ENCODE measurements at places on chromosomes 7 and 10. TPM values are rescaled to one million over a fixed set of nuclear protein-coding genes. Genes with fewer than 3 reads are reported as not detected.

The SLC18A2 gene
- total RNA-seq: not detected

The ATP6V0A4 gene
- not detected for total RNA-seq

The TRIM4 gene
- 35.4 TPM for total RNA-seq

The SLC29A3 gene
- total RNA-seq: 2.3 TPM

The C10orf67 gene
- under 0.01 TPM for total RNA-seq

The ZNF365 gene
- total RNA-seq: 5.8 TPM

The ZNF248 gene
- total RNA-seq: 10.3 TPM

The THSD7A gene
- 0.83 TPM for total RNA-seq

The ANKRD2 gene
- 1.8 TPM for total RNA-seq

DNA sequence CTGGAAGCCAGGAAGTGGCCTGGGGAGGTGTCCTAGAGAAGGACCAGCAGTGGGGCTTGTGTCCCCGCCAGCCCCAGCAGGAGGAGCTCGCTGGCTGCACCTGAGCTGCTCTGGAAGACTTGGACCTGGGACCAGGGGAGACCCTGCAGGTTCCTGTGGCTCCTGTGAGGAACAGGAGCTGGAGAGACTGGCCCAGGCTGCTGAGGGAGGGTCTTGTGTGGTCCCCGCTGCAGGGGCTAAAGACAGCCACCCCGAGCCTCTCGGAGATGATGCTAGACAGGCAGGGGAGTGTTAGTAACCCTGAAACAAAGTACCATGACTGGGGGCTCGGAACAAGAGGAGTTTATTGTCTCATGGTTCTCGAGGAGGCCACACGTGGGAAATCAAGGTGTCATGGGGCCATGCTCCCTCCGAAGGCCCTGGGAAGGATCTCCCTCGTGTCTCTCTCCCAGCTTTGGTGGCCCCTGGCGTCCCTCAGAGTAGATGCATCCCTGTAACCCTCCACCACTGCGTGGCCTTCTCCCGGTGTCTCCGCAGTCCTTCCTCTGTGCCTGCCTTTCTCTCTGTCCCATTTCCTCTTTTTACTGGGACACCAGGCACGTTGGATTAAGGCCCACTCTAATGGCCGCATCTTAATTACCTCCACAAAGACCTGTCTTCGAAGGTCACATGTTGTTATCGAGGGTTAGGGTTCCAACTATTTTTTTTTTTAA, 348.4 kb downstream of the GLRX3 start:
- H3K36me3 ChIP-seq: no peaks in the 10 kb centered on the region
- no peak for DNase-seq
- no peaks in the 10 kb centered on the region for H3K4me1 ChIP-seq
- no peaks in the 10 kb centered on the region for H3K27me3 ChIP-seq

GRCh38 chr10:71727738-71728737, 8.5 kb upstream of the C10orf105 start:
- peaks cover 7% of the 10 kb centered on the region for H3K4me1 ChIP-seq
- H3K36me3 ChIP-seq: no peaks in the 10 kb centered on the region
- H3K4me3 ChIP-seq: no peak overlapping the region
- no peak overlapping the region for H3K27ac ChIP-seq

GRCh38 chr10:66025186-66025585, 900.6 kb upstream of the LRRTM3 start:
- no peaks in the 10 kb centered on the region for H3K27me3 ChIP-seq
- no peaks in the 10 kb centered on the region for H3K36me3 ChIP-seq
- no peak overlapping the region for H3K27ac ChIP-seq
- no peak for DNase-seq

GRCh38 chr7:13099154-13099795, 411.8 kb downstream of the ARL4A start:
- DNase-seq: no peak
- H3K4me3 ChIP-seq: no peak overlapping the region
- no peaks in the 10 kb centered on the region for H3K27me3 ChIP-seq
- no peak overlapping the region for H3K27ac ChIP-seq
- H3K4me1 ChIP-seq: no peaks in the 10 kb centered on the region

DNA sequence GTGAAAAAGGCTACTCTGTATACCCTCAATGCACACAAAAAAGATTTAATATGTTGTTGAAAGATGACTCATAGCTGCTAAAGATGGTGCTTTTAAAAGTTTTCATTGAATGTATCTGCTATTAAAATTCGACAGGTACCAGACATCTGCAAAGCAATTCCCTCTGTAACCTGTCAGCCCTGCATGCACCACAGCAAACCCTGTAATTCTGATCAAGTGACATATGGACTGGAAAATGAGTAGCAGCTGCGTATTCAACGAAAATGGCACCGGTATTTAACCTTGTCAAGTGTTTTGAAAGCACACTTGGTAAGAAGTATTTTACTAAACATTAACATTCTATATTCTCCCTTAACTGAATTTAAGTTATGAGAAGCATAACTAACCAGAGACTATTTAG, 58.2 kb upstream of the PTPRN2 start:
- H3K27ac ChIP-seq: no peak overlapping the region
- H3K36me3 ChIP-seq: peaks cover 4% of the 10 kb centered on the region
- peaks cover 13% of the 10 kb centered on the region for H3K4me1 ChIP-seq
- H3K27me3 ChIP-seq: no peaks in the 10 kb centered on the region
- no peak overlapping the region for H3K4me3 ChIP-seq

GRCh38 chr7:129535896-129536295, 33.6 kb downstream of the SMKR1 start:
- no peak for DNase-seq
- no peaks in the 10 kb centered on the region for H3K27me3 ChIP-seq
- no peak overlapping the region for H3K27ac ChIP-seq

DNA sequence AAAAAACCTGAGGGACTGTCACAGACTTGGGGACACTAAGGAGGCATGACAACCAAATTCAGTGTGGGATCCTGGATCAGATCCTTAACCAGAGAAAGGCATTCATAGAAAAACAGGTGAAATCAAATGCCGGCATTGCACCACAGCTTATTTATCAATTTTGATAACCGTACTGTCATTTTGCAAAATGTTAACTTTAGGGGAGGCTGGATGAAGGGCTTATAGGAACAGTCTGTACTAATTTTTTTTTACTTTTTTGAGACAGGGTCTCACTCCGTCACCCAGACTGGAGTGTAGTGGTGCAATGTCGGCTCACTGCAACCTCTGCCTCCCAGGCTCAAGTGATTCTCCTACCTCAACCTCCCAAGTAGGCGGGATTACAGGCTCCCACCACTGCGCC, 217.1 kb downstream of the ELMO1 start:
- H3K27ac ChIP-seq: no peak overlapping the region
- no peak for DNase-seq
- no peaks in the 10 kb centered on the region for H3K4me1 ChIP-seq

GRCh38 chr10:132640326-132641125, 102.9 kb downstream of the INPP5A start:
- H3K36me3 ChIP-seq: no peaks in the 10 kb centered on the region
- no peaks in the 10 kb centered on the region for H3K27me3 ChIP-seq
- H3K4me1 ChIP-seq: no peaks in the 10 kb centered on the region
- no peak overlapping the region for H3K27ac ChIP-seq
- H3K4me3 ChIP-seq: no peak overlapping the region

DNA sequence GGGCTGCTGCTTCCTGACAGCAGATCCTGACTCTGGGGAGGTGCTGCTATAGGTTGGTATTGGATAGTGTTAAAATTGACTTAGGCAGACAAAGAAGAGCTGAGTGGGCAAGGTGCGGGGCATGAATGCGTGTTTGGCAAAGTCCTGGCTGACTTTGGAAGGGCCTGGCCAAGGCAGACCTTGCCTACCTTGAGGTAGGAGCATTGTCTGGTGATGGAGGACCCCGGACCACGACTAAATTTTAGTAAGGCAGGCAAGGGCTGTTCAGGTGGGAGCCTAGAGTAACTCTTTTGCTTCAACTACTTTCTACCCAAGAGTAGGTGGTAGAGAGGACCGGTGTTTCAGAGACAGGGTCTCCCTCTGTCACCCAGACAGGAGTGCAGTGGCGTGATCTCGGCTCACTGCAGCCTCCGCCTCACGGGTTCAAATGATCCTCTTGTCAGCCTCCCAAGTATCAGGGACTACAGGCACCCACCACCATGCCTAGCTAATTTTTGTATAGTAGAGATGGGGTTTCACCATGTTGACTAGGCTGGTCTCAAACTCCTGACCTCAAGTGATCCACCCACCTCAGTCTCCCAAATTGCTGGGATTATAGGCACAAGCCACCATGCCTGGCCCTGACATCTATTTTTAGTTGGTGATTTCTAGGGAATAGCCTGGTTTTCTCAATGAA, 12.2 kb upstream of the LAT2 start:
- H3K27ac ChIP-seq: no peak overlapping the region
- H3K4me3 ChIP-seq: no peak overlapping the region
- H3K27me3 ChIP-seq: no peaks in the 10 kb centered on the region
- no peak for DNase-seq

DNA sequence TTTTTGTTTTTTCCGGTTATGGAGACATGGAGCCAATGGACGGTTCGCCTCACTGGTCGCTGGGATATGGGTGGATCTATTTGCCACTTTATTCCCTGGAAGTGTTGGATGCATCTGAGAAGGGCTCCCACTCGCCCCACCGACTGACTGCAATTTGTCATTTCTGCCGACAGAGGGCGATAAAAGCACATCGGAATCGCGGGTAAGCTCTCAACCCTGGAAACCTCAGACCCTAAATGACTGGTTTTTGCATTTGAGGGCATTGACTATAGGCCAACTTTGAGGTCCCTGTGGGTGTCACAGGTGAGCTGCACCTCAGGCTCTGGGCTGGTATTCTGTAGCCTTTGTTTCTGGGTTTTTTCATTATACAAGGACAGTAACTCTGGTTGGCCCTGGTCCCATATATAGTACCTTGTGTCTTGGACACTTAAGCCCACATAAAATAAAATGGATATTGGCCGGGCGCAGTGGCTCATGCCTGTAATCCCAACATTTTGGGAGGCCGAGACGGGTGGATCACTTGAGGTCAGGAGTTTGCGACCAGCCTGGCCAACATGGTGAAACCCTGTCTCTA, 11.9 kb upstream of the OPALIN start:
- H3K27ac ChIP-seq: no peak overlapping the region
- H3K27me3 ChIP-seq: no peaks in the 10 kb centered on the region
- peak; percentile 7 for DNase-seq
- no peaks in the 10 kb centered on the region for H3K36me3 ChIP-seq
- H3K4me1 ChIP-seq: no peaks in the 10 kb centered on the region

DNA sequence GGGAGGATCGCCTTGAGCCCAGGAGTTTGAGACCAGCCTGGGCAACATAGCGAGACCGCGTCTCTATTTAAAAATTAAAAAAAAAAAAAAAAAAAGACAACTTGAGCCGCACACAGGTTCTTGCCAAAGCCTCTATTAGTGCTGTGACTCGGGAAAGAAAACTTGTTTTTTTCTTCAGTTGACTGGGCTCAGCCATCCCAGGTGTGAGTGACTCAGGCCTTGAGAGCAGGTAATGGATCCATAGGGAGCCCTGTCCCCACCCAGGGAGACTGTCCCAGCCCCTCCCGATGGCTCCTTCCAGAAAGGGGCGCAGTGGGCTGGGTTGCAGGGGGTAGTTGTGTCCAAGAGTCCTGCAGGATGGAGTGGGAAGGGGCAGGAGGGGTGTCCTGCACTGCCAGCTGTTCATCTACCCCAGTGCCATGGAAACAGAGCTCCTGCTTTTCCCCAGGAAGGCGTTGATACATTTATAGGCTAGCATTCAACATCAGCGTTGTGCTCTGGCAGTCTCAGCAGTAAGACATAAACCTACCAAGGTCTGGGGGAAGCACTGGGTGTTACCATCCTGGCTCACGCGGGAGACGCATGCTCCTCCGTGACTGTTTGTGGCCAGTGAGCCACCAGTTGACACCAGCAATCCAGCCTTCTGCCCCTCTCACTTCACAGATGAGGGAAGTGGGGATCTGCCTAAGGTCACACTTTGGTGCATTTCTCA, 126.6 kb downstream of the CUX1 start:
- DNase-seq: no peak
- H3K4me1 ChIP-seq: peaks cover 19% of the 10 kb centered on the region
- H3K36me3 ChIP-seq: no peaks in the 10 kb centered on the region

DNA sequence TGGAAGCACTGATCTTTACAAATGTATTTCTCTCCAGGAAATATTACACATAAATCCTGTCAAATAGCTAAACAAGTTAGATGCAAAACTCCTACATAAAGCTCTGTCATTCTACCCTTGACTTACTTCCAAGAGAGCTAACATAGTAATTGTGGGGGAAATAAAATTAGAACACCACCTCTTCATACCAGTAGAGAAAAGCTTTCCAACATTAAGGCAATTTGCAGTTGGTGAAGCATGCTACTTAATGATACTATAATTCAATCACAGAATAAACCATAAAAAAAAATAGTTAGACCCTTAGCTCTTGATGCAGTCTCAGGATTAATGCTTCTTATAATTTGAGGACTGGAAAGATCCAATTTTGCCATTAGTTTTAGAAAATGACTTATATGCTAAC, 35.2 kb downstream of the SEMA3A start:
- H3K4me1 ChIP-seq: no peaks in the 10 kb centered on the region
- H3K4me3 ChIP-seq: no peak overlapping the region
- no peaks in the 10 kb centered on the region for H3K27me3 ChIP-seq

- no peak overlapping the region for H3K4me3 ChIP-seq
- no peak overlapping the region for H3K27ac ChIP-seq
- no peaks in the 10 kb centered on the region for H3K27me3 ChIP-seq
- peaks cover 19% of the 10 kb centered on the region for H3K4me1 ChIP-seq
- H3K36me3 ChIP-seq: no peaks in the 10 kb centered on the region
Measured at GRCh38 chr7:101684983-101685330, 55.9 kb upstream of the MYL10 start.

DNA sequence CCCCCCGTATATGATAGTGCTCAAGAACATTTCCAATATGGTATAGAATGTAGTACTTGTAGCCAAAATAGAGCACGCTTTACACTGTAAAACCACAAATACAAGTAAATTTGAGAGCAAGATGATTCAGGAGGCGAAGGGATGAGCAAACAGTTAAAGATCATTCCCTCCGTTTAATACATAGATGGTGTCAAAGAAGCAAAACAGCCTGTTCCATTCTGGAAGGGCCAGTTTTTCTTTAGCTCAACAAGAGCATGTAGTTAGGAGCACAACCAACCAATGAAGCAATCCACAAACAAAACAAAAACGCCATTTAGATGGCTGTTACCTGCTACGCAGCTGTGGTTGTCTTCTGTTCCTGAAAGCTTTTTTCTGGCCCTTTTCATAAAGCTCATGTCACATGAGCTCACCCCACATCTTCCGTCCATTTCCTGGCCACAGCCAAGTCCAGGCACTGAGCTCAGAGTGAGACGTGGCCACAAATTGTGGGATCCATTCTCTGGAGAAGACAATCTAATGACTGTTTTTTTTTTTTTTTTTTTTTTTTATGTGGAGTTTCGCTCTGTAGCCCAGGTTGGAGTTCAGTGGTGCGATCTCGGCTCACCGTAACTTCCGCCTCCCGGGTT, 185.6 kb downstream of the FANK1 start:
- no peaks in the 10 kb centered on the region for H3K36me3 ChIP-seq
- no peak overlapping the region for H3K27ac ChIP-seq
- H3K4me3 ChIP-seq: no peak overlapping the region
- H3K27me3 ChIP-seq: no peaks in the 10 kb centered on the region

- peaks cover 45% of the 10 kb centered on the region for H3K4me1 ChIP-seq
- H3K27me3 ChIP-seq: no peaks in the 10 kb centered on the region
- H3K36me3 ChIP-seq: peaks cover 6% of the 10 kb centered on the region
- H3K4me3 ChIP-seq: no peak overlapping the region
- DNase-seq: no peak
Measured at GRCh38 chr10:104323760-104324201, 14.5 kb downstream of the ITPRIP start.

GRCh38 chr10:10872035-10872673, 145.5 kb upstream of the CELF2 start:
- peaks cover 13% of the 10 kb centered on the region for H3K4me1 ChIP-seq
- H3K36me3 ChIP-seq: no peaks in the 10 kb centered on the region
- H3K27ac ChIP-seq: peak overlapping the region; percentile 73
- H3K27me3 ChIP-seq: no peaks in the 10 kb centered on the region

- no peaks in the 10 kb centered on the region for H3K4me1 ChIP-seq
- no peak overlapping the region for H3K27ac ChIP-seq
- H3K36me3 ChIP-seq: no peaks in the 10 kb centered on the region
- no peak overlapping the region for H3K4me3 ChIP-seq
- H3K27me3 ChIP-seq: no peaks in the 10 kb centered on the region
- DNase-seq: no peak
Measured at GRCh38 chr10:21452203-21452602, 73.3 kb downstream of the SKIDA1 start.
